ENCODE measurements at places on chromosomes 3 and 15. TPM values are rescaled to one million over a fixed set of nuclear protein-coding genes. Genes with fewer than 3 reads are reported as not detected.

Gene OR5K2
- total RNA-seq, result not detected

Gene GATM
- total RNA-seq, result 0.25 TPM

DNA sequence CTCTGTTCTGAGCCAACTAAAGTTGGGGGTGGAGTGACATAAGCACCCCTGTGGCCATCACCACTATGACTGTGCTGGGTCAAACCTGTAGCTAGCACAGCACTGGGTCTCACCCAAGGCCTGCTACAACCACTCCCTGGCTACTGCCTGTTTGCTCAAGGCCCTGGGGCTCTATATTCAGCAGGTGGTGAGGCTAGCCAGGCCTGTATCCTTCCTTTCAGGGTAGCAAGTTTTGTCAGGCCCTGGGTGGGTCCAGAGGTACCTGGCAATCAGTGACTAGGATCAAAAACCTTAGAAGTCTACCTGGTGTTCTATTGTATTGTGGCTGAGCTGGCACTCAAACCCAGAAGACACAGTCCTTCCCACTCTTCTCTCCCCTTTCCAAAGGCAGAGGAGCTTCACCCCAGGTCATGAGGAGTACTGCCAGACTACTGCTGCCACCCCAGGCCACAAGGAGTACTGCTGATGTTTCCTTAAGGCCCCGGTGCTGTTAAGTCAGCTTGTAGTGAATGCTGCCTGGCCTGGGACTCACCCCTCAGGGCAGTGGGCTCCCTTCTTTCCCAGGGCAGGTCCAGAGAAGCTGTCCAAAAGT, 170.8 kb downstream of the IGSF11 start:
- peak; percentile 7 for DNase-seq

GRCh38 chr15:27989838-27990237, 109.3 kb downstream of the OCA2 start:
- DNase-seq, result no peak

GRCh38 chr15:40412095-40412759, 6.6 kb downstream of the IVD start:
- DNase-seq, result no peak

Gene AGBL1
- total RNA-seq, result 0.02 TPM

- no peak for DNase-seq
Measured at GRCh38 chr3:31509147-31509728, 23.5 kb upstream of the STT3B start.

- no peak for DNase-seq
Measured at GRCh38 chr15:61746589-61746988, 313.7 kb downstream of the VPS13C start.

GRCh38 chr3:16704941-16705340, 99.7 kb upstream of the DAZL start:
- DNase-seq, result no peak

- no peak for DNase-seq
Measured at GRCh38 chr15:58724466-58724865, 25.0 kb downstream of the ADAM10 start.

Gene TMEM42
- total RNA-seq, result 17.2 TPM

Gene CHRNB4
- not detected for total RNA-seq

Gene RYR3
- not detected for total RNA-seq

Gene ECE2
- total RNA-seq, result not detected

- DNase-seq, result no peak
Measured at GRCh38 chr15:40047415-40048210, 8.6 kb upstream of the SRP14 start.
